ENCODE measurements at places on chromosomes 16 and 17.

DNA sequence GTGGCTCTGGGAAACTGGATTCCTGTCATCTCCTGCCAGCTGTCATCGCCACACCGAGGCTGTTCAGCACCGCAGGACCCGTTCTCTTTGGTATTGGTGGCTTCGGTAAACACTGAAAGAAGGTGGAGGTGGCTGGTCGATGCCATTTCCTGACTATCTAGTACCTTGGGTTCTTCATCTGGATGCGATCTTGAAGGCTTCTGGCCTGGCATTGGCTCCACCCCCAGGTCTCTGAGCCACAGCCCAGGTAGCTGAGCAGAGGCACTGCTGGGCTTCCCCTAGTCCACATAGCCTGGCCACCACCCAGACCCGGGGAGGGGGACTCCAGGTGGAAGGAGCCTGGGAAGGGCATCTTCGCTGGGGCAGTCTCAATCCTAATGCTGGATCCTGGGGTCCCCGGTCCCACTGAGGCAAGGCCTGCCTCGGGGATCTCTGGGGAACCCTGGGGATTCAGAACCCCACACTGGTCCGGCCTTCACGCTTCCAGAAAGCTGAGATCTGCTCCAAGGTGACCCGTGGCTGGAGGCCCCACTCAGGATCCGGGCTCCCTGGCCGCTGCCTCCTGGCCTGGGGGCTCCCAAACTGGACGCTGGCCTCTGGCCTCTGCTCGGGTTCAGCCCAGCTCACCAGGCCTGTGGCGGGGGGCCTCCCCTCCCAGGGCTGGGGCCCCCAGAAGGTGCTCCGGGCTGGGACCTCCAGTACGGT lies 1.8 kb downstream of the C16orf54 start:
- DNase-seq: no peak

DNA sequence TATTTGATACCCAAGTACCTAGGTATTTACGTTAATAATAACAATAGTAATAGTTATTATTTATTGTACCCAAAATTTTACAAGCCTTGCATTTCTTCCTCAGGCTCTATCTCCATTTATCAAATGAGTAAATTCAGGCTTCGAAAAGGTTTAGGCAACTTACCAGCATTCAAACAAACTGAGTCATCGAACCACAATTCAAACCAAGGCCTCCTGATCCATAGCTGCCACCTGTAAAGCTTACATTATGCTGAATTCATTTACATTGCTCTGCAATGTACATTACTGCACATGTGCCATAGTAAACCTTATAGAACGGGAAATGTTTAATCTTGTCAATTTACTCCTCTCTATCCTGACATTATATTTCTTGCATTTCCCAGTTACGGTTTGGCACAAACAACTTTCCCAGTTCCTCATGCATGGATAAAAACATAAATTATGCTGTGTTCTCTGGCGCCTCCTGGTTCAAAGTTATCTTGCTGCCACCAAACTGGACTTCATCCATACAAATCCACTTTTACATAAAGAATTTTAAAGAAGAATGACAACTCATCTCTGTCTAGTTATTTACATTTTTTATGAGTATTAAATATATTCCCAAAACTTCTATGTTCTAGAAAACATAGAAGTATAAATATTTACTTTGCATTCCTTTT lies 360.6 kb upstream of the SOX9 start:
- no peak for DNase-seq

DNA sequence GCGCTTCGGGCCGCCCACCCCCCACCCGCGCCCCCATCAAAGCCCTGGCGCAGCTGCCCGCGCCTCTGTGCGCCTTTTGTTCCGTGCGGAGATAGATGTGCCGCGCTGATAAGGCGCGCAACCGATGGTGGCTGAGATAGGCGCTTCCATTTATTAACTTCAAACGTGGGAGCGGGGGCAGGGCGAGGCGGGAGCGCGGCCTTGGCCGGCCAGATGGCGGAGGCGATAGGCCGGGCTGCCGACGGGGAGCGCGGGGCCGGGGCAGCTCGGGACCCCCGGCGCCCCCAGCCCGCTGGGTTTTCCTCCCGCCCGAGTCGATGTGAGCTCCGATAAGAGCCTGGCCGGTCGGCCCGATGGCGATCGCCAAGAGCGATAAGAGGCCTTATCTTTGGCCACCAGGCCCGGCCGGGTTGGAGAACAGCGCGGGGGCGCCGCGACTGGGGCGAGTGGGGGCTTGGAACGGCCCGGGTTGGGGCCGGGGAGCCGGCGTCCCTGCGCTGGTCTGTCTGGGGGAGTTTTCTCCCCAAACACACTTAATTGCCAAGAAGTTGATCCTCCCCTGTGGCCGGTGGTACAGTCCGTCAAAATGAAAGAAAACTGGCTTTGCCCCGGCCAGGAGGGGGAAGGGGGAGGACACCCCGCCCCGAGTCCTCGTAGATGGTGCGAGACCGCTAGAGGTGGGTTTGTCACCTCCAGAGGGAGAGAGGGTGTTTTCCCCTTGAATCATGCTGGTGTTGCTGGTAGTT lies 2.7 kb downstream of the ZFPM1 start:
- DNase-seq: no peak

DNA sequence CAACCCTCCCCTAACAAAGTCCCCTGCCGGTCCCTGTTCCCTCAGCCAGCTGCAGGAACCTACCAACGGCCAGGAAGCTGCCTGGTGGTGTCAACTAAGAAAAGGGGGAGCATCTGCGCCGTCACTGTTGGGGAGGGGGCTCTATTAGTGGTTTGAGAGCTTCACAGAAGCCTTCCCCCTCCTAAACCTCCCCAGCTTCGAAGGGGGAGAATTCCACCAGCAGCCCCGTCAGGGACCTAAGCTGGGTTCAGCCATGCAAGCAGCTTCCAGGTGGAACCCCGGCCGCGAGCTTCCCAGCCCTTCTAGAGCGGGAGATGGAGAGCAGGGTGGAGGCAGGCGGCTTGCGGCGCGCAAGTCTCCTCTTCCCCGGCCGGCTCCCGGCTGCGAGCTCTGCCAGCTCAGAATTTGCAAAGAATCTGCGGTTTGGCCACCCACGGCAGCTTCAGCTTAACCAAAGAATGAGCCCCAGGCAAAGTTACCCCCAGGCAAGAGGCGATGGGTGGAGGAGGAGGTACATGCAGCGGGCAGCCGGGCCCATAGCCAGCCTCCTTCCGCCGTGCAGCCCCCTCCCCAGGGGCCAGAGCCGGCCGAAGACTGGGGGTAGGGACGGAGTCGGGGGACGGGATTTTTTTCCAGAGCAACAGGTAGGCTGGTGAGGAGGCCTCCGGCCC lies 33.7 kb downstream of the DDX19A start:
- DNase-seq: no peak

- DNase-seq: no peak
These were observed 1.2 kb downstream of the GSG1L start for GRCh38 chr16:28062261-28062846.

DNA sequence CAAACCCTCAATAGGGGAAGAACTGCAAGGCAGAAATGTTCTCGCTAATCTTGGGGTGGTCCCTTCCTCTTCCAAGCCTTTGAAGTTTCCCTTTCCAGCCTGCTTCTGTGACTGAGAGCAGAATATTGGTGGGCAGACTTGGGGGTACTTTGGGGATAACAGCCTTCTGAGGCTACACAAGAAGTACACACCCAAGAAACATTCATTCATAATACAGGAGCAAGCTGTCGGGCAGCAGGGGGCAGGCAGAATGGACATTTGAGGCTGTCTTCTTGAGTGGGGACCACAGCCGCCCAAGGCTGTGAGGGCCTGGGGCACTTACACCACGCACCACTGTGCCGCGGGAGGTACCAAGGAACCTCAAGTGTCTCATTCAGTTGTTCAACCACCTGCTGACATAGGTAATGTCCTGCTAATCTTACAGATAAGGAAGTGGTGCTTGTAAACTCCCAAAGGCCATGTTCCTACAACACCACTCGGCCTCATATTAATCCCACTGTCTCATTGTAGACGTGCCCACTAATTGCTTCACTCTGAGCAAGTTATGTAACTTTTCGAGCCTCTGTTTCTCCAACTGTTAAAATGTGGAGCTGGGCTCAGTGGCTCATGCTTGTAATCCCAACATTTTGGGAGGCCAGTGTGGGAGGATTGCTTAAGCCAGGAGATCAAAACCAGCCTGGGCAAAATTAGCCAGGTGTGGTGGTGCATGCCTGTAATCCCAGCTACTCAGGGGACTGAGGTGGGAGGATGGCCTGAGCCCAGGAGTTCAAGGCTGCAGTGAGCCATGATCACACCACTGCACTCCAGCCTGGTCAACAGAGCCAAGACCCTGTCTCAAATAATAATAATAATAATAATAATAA lies 2.5 kb upstream of the MRPS23 start:
- DNase-seq: no peak

DNA sequence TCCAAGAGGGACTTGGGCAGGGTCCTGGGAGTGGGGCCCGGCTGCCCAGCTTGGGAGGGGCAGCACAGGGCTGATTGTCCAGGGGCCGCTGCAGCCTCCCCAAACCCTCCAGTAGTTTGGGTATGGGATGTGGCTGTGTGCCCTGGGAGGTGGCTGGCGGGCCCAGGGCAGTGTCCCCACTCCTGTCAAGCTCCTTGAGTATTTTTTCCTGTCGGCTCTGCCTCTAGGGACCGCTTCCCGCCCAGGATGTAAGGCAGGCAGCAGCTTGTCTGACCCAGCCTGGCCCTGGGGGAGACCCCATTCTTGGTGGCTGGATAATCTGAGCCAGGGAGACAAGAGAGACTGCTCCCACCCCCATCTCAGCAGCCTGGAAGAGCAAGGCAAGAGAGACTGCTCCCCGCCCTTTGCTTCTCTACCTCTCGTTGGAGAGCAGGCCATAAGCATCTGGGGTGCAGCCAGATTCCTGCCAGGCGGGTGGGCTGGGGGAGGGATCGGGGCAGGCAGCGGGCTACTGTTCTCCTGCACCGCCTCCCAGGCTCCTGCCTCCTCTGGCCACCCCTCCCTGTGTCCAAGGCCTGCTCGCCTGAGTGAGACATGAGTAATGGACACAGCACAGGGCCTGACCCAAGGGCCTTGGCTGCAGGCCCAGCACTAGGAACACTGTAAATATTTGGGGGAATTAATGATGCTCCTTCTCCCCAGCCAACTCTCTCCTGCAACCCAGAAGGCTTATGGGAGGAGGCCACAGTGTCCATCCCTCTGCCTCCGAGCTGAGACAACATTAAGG lies 18.4 kb upstream of the ITGA3 start:
- DNase-seq: no peak

DNA sequence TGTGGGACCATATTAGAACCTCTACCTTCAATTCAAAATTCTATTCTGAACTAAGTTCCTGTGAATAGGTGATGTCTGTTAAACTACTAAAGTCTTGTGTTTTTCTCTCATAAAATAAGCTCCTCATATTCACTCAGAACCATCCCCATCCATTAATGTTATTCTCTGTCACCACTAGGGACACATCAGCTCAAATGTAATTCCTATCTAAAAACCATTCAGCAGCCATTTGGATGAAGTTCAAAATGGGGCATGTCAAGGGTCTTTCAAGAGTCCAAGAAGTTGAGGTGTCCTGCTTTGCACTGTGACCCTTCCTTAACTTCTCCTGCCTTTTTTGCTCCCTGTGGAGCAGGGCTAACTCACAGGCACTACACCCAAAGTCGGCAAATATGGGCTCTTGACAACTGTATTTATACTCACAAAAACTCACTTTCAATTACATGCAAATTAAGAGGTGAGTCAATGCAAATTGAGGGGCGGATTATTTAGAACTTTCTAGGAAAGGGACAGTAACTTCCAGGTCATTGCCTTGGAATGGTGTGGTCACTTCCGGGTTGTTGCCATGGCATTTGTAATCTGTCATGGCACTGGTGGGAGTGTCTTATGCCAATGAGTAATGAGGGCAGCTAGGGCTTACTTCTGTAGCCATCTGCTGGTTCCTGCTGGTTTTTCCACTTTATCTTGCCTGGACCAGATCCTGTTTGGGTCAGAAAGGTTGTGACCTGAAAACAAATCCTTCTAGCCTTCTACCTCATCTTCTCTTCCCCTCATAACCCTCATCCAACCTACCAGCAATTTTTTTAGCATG lies 128.2 kb upstream of the COX10 start:
- DNase-seq: no peak

- no peak for DNase-seq
These were observed 207.0 kb upstream of the COX10 start for GRCh38 chr17:13862346-13862745.

- DNase-seq: no peak
These were observed 1.7 kb downstream of the ACADVL start for GRCh38 chr17:7221278-7222092.

DNA sequence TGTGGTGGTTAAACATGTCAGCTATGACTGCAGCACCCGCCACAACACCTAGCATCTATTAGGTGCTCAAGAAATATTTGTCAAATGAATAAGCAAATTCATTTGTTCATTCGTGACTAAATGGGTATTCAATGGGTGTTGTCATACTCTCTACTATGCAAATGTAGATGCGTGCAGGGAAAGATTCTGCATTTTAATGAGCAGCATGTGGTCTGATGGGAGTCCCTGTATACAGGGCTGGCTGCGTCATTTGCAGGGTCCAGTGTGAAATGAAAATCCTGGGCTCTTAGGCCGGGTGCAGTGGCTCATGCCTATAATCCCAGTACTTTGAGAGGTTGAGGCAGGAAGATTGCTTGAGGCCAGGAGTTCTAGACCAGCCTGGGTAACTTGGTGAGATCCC lies 97.5 kb downstream of the CACNG3 start:
- DNase-seq: no peak

DNA sequence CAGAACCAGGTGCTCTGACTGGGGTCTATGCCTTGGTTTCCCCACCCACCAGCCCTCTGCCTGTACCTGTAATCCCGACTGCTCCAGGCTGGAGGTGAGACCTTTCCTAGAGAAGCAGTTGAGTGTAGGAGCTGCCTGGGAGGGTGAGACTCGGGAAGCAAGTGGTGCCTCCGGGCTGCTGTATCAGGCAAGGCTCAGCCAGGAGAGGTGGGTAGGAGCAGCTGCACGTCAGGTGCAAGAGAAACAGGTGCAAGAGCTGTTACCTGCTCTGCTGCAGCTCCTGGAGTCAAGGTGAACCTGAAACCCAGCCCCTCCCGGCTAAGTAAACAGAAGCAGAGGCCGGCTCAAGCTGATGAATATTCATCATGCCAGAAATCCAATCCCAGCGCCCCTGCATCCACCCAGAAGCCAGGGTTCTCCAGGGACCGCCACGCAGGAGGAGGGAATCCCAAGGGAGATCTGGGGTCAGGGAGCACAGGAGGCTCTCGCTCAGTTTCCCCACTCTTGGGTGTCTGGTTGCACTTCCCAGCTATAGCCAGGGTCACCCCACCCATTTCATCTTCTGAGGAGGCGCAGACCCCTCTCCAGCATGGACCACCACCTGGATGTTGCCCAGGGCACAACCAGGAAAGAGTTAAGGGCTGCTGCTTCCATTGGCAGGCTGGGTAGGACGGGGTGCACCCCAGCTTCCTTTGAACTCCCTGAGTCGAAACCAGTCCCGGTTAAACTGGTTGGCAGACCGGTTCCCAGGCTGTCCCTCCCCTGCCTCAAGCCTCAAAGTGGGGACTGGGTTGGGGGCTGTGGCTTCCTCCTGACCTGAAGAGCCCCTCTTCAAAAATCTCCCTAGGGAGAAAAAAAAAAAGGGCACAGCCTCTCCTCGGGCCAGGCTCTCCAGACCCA lies at the start of gene PRR15L:
PRR15L (minus strand) TSS at position 293 of the 900 bp plus-strand sequence. CDS start 4,649 bp downstream, outside the sequence.
- no peak for DNase-seq

GRCh38 chr17:74466111-74466827 lies at the start of gene CD300A:
Gene CD300A (plus strand): TSS chr17:74466634. CDS start chr17:74466704, 70 bp downstream.
- no peak for DNase-seq

- DNase-seq: no peak
These were observed 97.0 kb upstream of the DNAH17 start for GRCh38 chr17:78674156-78674555.

GRCh38 chr17:29376667-29377270 lies 13.4 kb upstream of the TAOK1 start:
- DNase-seq: peak; percentile 62

- no peak for DNase-seq
These were observed 311 bp upstream of the KDM8 start for GRCh38 chr16:27202923-27203506.

Data from substantia nigra (tissue), 51 donors.